ENCODE measurements at places on chromosomes 3 and 15.

GRCh38 chr3:182792901-182793662 is at the start of gene ATP11B:
Gene ATP11B (plus strand): TSS chr3:182793504. CDS start chr3:182793760, 256 bp downstream.
- DNase-seq = peak; percentile 90

DNA sequence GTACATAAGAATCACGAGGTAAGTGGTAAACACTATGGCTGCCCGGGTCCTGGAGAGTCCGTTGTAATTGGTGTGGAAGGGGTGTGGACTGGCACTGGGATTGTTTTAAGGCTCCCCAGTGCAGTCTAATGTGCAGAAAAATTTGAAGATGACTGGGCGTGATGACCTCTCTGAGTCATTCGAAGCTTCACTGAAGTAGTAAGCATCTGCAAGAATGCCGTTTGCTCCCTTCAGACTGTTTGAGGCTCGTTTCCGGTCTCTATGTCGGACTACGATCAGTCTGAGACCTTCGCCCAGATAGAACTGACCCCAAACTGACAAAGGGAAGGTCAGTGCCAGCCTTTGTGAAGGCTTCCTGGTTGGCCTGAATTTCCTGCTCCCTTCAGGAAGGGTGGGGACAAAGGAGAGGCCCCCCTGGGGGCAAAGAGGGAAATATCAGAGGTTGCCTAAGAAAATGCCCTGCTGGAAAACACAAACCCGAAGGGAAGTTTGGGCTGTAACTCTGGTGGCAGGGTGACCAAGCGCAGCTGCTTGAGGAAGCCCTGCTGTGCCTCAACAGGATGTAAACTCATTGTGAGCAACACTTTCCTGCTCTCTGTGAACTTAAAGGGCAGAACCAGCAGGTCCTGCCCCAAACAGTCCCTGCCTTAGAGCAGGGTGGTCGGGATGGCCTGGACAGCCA is 34.6 kb downstream of the BTD start:
- DNase-seq = peak; percentile 67

DNA sequence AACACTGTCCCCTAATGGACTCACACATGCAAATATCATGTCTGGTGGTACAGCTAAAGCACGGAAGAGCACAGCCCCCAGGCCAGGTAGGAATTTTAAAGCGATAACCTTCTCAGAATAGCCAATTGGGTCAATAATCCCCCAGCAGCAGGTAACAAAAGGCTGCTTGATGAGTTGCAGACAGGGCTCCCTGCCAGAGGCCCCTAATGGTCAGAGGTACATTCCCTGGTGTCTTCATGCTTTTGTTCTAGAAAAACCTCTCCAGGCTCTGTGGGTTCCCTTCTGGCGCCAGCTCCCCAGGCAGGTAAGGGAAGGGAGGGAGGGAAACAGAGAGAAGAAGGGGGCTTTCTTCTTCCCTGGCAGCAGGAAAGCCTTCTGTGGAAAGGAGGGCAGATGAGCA is 43.4 kb upstream of the PRTG start:
- DNase-seq = no peak

DNA sequence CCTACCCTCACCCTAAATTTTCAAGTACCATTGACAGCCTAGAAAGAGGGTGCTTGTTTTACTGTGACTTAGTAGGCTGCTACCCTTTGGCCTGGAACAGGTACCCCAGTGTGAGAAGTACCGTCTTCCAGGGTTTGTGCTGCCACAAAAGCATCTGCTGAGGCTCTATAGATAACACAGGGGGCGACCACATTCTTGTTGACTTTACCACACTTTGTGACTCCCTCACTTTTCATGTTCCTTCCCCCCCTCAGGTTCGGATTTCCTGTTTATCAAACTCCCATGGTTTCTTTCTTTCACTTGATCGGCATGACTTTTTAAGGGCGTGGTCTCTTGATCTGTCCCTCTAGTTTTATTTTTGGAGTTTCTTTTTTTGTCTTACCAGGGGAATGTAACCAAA is 23.5 kb downstream of the EXOG start:
- no peak for DNase-seq

GRCh38 chr15:35736150-35736549 is 190.2 kb upstream of the DPH6 start:
- no peak for DNase-seq

DNA sequence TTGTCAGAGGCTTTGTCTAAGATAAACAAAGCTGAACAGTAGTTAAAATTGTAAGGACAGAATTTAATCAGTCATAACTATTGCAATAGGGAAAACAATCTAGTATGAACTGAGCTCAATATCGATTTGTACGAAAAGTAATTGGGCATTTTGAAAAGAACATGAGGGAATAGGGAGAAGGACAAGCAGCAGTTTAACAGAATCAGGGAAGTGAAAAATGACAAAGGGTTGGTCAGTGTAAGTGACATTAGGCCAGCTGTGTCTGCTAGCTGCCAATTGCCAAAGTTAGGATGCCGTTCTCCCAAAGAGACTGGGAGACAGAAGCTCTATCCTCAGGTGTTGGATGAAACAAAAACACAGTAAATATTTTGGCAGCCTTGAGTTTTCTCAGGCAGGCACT is 3.3 kb upstream of the DNAJA4 start:
- no peak for DNase-seq

All from activated CD8-positive, alpha-beta memory T cell treated with anti-CD3 and anti-CD28 coated beads, Interleukin-2, amount 50 U/mL, for 48 hours (primary cell).